ENCODE measurements at places on chromosomes 16 and 17.

GRCh38 chr17:5331506-5331905 is 49.4 kb downstream of the RABEP1 start:
- DNase-seq: no peak

DNA sequence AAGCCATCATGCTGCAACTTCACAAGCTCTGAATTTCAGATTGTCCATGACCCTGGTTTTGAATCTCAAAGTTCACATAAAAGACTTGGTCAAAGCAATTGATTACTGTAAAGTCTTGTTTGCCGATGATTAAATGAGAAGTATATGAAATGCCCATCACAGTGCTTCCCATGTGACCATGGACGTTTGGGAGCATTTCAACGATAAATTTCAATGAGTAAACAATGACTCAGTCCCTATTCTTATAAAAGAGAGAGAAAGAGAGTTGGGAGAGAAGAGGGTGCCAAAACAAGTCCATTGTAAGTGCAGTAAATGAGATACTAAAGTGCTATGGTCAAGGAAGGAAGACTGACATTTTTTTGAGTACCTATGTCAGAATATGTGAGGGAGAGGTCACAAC is 276.9 kb downstream of the SOX9 start:
- DNase-seq: no peak

- DNase-seq: no peak
These were observed 611 bp upstream of the ANKRD40 start for GRCh38 chr17:50708050-50709000.

- DNase-seq: no peak
These were observed 1.5 kb upstream of the CLEC10A start for GRCh38 chr17:7081341-7082062.

DNA sequence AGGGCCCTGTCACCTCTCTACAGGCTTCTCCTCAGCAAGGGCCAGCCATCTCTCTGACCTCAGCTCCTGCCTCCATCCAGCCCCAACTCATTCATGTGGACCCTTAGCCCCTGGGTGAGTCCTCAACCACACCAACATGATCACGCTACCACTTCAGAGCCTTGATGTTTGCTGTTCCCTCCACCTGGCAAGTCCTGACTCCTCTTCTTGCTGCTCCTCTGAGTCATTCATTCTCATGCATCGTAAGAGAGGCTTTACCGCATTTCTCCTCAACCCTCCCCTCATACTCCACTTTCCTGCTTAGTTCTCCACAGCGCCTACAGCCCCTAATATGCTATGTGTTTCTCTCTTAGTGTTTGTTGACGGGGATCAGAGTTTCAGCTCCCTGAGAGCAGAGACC is 99.9 kb downstream of the C17orf67 start:
- DNase-seq: no peak

DNA sequence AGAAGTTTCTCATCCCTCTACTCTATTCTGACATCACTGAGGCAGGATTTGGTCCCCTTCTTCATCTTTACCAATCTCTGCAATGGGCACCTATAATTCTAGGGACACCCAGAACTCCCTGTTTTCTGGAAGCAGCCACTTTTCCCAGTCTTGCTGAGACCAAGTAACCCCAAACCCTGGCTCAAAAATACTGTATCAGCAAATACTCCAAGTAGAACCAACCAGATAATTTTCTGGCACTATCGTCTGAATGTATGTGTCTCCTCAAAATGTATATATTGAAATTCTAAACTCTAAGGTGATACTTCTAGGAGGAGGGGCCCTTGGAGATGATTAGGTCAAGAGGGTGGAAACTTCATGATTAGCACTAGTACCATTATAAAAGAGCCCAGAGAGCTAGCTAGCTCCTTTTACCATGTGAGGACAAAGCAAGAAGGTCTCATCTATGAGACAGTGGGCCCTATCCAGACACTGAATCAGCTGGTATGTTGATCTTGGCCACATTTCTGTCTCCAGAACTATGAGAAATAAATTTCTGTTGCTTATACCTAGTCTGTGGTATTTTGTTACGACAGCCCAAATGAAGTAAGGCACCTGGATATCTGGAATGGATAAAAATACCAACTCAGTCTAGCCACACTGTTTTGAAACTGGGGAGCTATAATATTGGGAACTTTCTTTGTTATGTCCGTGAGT is 464.4 kb downstream of the CDH11 start:
- DNase-seq: no peak

GRCh38 chr17:72806011-72806410 is 286.5 kb downstream of the SLC39A11 start:
- DNase-seq: no peak

GRCh38 chr17:78252701-78253635 is 21.5 kb downstream of the TMEM235 start:
- peak; percentile 19 for DNase-seq

DNA sequence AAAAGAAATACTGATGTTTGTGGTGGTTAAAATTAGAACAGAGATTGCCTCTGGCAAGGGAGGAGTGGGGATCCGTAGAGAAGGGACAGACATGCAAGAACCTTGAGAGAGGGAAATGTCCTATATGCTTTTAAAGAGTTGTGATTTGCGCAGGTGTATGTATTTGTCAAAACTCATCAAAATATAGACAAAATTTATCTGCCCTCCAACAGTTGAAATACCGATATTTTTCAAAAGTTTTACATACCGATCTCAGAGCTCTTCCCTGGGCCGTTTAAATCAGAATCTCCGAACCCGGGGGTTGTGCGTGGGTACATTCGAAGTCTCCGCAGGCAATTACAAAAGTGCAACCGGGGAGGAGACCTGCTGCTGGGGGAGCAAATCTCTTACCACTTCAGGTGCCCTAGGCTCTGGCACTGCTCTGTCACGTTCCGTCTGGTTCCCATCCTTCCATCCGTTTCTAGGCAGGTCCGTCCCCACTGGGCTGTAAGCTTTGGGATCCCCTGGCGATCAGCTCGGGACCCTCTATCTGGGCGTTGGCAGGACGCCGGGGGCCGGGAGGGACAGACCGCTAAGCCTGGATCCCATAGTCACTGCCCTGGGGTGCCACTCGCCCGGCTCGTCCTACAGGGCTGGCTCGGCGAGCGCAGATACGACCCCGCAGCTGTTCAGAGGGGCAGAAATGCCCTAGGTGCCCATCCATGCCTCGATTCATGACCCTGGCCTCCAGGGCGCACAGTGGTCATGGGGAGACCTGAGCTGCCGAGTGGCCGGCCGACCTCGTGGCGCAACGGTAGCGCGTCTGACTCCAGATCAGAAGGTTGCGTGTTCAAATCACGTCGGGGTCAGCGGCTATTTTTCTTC is 4.2 kb downstream of the BORCS6 start:
- peak; percentile 77 for DNase-seq

- DNase-seq: no peak
These were observed 985 bp downstream of the SGSM2 start for GRCh38 chr17:2338315-2338657.

- peak; percentile 77 for DNase-seq
These were observed 352 bp downstream of the MARF1 start for GRCh38 chr16:15642557-15643047.

DNA sequence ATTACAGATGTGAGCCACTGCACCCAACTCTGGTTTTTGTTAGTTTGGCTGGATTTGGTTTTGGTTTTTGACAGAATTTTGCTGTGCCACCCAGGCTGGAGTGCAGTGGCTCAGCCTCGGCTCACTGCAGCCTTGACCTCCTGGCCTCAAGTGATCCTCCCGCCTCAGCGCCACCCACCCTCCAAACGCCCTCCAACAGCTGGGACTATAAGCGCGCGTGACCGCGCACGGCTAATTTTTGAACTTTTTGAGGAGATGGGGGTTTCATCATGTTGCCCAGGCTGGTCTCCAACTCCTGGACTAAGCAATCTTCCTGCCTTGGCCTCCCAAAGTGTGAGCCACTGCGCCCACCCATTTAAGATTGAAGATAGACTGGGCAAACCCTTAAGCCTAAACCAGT is 84.4 kb upstream of the RPRML start:
- no peak for DNase-seq

- DNase-seq: no peak
These were observed 109.7 kb downstream of the PLCG2 start for GRCh38 chr16:81888520-81889394.

DNA sequence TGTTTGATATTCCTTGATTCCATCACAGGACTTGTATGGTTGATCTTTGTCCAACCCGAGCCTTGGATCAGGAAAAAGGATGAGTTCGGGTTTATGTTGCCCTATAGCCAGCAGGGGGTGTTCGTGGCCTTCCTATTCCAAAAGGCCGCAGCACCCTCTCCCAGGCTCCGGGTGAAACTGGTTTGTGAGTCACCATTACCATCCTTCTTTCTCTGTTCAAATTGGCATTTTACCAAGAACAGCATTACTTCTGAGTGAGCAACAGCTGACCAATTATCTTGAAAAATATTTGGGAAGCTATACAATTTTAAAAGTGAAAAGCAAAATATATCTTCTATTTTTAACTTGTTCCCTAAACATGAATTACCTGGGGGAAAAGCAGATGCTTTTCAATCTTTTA is 24.3 kb upstream of the KRT20 start:
- peak; percentile 82 for DNase-seq

DNA sequence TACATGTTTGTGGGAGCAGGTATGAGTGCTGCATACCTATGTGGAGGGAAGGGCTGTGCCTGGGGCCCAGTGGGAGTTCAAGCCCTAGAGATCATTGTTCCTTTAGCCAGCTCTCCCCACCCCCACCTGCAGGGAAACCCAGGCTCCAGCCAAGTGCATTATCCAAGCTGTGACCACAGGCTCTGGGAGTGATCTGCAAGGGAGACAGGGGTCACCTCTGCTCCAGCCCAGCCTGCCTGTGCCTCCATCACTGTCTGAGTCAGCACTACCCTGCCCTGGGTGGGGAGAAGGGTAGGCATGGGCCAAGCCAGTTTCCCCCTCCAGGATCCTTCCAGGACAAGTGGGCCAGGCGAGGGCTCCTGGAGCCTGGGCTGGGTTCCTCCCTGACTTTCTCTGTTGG is 32.1 kb upstream of the SBK1 start:
- no peak for DNase-seq
